AG04450 (cell line): ENCODE measurements at places on chromosomes 2 and 18. TPM values are rescaled to one million over a fixed set of nuclear protein-coding genes. Genes with fewer than 3 reads are reported as not detected.

DNA sequence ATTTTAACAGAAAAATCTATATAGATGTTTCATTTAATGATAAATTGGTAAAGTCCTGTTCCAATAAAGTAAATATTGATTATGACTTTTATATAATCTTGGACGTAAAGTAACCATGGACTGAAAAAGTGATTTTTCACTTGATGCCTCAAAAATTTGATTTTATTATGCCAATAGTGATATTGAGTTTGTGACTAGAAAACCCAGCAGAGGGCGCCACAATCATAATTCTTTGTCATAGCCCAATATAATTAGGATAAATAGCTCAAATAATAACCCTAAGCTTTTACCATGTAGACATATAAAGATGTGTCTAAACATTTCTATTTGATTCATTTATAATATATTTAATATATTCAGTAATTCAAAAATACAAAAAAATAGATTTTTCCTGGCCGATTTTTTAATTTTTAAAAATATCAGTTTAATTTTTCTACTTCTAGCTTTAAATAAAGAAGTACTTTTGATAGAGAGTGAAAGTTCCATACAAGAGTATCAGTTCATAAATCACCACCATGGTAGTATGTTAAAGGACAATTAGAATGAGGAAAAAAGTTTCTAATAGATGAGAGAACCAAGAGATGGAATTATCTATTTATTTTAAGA, 30.7 kb downstream of the CAMKMT start:
- DNase-seq = no peak

- no peak for DNase-seq
Measured at GRCh38 chr2:30358842-30359241, 88.2 kb upstream of the LCLAT1 start.

The SPAST gene
- polyA plus RNA-seq = 12.6 and 17.4 TPM in 2 replicates

The ITM2C gene
- 371 and 551 TPM in 2 replicates for polyA plus RNA-seq

The BCL11A gene
- polyA plus RNA-seq = 1.1 and 1.4 TPM in 2 replicates

- no peak for DNase-seq
Measured at GRCh38 chr2:121202541-121203310, 82.3 kb downstream of the TFCP2L1 start.

- no peak for DNase-seq
Measured at GRCh38 chr2:152448606-152449005, 113.6 kb downstream of the FMNL2 start.

GRCh38 chr2:237298151-237299118, 115.5 kb downstream of the COL6A3 start:
- no peak for DNase-seq

DNA sequence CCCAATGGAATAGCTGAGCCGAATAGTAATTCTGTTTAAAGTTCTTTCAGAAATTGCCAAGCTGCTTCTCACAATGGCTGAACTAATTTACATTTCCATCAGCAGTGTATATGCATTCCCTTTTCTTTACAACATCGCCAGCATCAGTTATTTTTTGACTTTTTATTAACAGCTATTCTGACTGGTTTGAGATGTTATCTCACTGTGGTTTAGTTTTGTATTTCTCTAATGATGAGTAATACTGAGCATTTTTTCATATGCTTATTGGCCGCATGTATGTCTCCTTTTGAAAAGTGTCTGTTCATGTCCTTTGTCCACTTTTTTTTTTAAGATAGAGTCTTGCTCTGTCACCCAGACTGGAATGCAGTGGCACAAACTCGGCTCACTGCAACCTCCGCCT, 100.7 kb downstream of the C2orf74 start:
- no peak for DNase-seq

DNA sequence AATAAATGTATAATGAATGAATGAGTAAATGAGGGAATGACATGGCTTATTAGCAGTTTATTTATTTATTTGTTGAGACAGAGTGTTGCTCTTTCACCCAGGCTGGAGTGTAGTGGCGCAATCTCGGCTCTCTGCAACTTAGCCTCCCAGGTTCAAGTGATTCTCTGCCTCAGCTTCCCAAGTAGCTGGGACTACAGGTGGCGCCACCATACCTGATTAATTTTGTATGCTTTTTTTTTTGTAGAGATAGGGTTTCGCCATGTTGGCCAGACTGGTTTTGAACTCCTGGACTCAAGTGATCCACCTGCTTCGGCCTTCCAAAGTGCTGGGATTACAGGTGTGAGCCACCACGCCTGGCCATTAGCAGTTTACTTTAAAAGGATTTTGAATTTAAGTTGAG, 100.3 kb upstream of the CAVIN2 start:
- DNase-seq = no peak

DNA sequence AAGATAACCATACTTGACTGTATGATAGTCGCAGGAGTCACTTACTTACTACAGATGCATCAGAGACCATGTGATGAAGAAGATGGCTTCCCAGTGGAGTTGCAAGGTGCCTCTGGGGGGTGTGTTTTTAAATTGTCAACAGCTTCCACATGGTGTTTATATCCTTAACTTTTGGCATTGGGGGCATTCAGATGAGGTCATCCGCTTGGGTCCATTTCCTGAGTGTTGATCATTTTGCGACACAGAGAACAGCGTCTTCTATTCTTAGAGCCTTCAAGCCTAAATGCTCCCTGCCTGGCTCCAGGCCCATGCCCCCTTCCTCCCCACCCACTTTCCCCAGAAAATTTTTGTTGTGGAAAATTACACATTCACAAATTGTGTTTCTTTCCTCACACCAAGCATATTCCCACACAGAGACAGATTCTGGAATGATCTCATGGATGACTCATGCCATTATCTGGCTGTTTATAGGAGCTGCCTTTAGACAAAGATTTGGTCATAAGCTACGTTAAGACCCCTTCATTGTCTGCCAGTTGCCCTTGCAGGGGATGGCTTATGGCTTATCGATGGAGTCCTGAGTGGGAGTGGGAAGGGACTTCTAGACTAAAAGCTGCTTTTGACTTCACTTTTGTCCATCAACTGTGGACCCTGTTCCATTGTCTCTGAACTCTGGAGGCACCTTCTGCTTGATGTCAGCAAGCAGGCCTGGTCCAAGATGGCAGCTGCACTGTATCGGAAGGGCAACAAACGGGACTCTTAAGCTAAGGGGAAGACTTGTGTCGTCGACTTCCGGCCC, 91.8 kb downstream of the CABLES1 start:
- DNase-seq = peak; percentile 59

DNA sequence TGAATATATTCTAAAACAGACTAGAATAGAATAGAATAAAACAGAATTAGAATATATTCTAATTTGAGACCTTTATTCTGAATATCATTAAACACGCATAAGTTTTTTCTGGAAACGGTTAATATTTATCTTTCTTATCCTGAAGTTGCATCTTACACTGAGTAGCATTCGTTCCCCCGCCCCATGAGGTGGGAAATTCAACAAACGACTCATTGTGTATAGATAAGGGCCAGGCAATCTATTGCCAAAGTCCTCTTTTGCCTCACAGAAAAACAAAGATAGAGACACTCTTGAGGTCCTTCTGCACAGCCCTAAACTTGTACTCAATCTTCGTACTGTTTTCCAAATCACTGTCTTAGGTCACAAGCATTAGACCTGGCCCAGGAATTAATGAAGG, 98.1 kb downstream of the COL6A3 start:
- DNase-seq = no peak

DNA sequence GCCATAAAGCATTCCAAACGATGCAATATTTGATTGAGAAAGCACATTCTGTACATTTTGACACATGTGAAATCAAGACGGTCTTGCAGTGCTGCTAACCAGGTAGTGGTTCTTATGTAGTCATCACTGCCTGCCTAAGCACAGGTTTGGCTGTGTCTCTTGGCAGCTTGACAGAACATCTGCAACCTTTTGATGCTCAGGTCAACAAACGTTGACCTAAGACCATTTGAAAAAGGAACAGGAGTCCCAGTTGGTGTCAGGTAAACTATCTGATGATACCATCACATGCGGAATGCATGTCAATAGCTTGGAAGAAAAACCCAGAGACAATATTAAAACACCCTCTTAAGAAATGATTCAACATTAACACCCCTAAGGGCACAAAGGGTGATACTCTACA, 80.7 kb downstream of the L3MBTL4 start:
- no peak for DNase-seq

DNA sequence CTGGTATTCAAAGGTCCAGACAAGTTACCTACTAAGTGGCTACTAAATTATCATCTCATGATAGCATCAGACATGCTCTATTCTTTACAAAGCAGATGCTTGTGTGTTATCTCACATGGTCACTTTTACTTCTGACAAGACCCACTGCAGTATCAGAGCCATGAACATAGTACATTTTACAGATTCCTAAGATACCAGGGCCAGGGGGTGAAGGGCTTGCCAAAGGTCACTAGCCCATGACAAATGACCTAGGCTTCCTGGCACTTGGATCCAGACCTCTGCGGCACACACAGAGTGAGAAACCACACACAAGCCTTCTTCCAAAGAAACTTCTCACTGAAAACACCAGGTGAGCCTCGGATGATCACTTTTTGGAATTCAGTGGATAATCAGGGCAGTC, 446.8 kb downstream of the EIPR1 start:
- DNase-seq = no peak

The ACMSD gene
- polyA plus RNA-seq = not detected in 2 replicates

The CCDC74A gene
- polyA plus RNA-seq = 4.0 and 5.2 TPM in 2 replicates

GRCh38 chr2:111704246-111704645, 179.7 kb downstream of the ANAPC1 start:
- peak; percentile 23 for DNase-seq

The ASNSD1 gene
- polyA plus RNA-seq = 38.3 and 50.1 TPM in 2 replicates

- DNase-seq = no peak
Measured at GRCh38 chr2:23571527-23572282, 186.7 kb downstream of the KLHL29 start.

The NYAP2 gene
- polyA plus RNA-seq = not detected in 2 replicates

The GPR75 gene
- polyA plus RNA-seq = 1.8 and 2.0 TPM in 2 replicates

- DNase-seq = no peak
Measured at GRCh38 chr2:207993151-207993763, 32.1 kb downstream of the PLEKHM3 start.

DNA sequence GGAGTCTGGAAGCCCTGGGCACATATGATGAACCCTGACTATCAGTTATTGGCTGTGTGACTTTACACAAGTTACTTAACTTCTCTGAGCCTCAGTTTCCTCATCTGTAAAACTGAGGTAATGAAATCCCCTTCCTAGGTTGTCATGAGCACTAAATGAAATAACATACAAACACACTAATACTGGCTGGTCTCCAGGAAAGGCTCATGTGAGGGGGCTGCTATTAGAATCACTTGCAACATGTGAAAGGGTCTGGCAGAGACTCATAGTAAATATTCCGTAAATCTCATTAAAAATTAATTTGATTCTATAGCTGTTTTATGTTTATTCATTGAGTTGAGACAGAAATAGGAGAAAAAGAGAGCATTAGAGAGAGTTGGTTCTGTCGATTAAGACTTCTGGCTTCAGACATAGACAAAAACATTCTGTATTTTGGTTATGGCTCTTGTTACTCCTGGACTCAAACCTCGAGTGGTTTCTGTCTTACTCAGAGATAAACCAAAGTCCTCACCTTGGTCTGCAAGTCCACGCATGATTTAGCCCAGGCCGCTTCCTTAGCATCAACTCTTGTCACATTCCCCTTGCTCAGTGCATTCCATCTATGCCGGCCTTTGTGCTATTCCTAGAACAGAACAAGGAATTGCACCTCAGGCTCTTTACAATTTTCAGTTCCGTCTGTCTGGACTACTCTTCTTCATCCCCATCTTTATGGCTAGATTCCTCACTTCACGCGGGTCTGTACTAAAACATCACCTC, 139.1 kb downstream of the NXPH2 start:
- no peak for DNase-seq

The CGREF1 gene
- 0.71 and 0.74 TPM in 2 replicates for polyA plus RNA-seq

DNA sequence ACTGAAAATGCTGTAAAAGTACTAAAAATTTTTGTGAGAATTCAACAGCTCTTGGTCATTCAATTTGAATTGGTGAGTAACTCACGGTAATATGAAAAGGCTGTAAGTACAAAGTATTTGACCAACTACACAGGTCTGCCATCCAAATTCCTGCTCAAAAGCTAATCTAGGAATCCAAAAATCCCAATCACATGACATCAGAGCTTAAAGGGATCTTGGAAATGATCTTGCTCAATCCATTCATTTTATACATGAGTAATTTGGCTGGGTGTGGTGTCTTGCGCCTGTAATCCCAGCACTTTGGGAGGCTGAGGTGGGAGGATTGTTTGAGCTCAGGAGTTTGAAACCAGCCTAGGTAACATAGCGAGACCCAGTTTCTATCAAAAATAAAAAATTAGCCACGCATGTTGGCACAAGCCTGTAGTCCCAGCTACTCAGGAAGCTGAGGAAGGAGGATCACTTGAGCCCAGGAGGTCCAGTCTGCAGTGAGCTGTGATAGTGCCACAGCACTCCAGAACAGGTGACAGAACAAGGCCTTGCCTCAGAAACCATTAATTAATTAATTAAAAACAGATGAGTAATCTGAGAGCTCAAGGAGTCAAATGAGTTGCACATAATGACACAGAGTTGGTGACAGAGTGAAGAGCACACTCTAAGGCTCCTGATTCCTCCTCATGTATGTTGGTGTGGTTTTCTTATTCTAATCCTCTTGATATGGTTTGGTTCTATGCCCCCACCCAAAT, 19.8 kb downstream of the SPIRE1 start:
- no peak for DNase-seq

GRCh38 chr2:209933499-209934483, 68.6 kb upstream of the RPE start:
- peak; percentile 42 for DNase-seq

The SP5 gene
- polyA plus RNA-seq = not detected in 2 replicates

- no peak for DNase-seq
Measured at GRCh38 chr2:12350821-12351220, 365.9 kb upstream of the TRIB2 start.

GRCh38 chr2:54432251-54433015, 23.7 kb upstream of the SPTBN1 start:
- DNase-seq = no peak

The KIF1A gene
- not detected in 2 replicates for polyA plus RNA-seq

DNA sequence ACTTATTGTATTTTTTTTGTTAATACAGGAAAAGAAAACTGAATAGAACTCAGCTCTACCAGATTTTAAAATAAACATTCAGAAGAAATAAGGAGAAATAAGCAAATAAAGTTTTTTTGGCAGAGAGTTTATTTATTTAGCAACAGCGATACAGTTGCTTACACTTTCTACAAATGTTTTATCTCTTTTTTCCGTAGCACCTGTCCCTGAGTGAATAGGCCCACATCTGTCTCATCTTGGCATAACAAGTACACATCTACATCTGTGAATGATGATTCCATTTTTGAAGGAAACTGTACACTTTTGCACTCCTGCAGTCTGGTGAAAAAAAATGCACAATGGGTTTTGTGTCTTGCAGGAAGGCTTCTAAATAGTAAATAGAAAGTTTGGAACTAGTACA, 783.6 kb upstream of the ZEB2 start:
- DNase-seq = no peak

GRCh38 chr2:106085181-106085940, 108.7 kb downstream of the UXS1 start:
- DNase-seq = peak; percentile 3

DNA sequence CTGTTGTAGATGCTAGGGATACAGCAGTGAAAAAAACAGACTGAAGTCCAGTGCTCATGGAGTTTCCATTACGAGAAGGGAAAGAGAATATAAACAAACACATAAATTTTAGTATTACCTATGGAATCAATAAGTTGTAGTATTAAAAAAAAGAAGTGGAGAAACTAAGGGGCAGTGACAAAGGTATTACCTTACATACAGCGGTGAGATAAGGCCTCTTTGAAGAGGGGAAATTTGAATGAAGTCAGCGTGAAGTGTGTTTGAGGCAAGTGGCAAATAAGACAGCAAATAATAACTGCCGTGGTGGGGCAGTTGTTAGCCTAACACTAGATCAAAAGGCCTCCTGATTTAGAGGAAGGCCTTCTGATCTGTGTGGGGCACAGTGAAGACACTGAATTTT, 57.9 kb downstream of the TLK1 start:
- no peak for DNase-seq
